ENCODE measurements at places on chromosomes 16 and 17.

DNA sequence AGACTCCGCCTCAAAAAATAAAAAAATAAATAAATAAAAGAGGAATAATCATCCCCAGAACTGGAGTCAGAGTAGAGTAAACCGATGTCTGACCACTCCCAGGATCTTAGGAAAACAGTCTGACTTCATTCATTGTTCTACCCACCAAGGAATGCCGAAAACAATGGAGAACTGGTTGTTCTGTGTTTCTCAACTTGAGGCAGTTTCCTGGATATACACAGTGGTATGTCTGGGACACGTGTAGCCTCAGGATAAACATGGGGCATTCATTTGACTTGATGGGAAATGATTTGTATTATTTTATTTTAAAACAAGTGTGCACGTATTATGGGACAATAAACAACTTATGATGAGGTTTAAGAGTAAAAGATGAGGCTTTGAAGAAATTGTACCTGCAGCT lies 32.8 kb upstream of the PAFAH1B1 start:
- no peak for DNase-seq

- DNase-seq, result no peak
Measured at GRCh38 chr17:58362368-58363014, 10.5 kb upstream of the SUPT4H1 start.

- DNase-seq, result no peak
Measured at GRCh38 chr16:67147437-67148140, 3.2 kb downstream of the B3GNT9 start.

DNA sequence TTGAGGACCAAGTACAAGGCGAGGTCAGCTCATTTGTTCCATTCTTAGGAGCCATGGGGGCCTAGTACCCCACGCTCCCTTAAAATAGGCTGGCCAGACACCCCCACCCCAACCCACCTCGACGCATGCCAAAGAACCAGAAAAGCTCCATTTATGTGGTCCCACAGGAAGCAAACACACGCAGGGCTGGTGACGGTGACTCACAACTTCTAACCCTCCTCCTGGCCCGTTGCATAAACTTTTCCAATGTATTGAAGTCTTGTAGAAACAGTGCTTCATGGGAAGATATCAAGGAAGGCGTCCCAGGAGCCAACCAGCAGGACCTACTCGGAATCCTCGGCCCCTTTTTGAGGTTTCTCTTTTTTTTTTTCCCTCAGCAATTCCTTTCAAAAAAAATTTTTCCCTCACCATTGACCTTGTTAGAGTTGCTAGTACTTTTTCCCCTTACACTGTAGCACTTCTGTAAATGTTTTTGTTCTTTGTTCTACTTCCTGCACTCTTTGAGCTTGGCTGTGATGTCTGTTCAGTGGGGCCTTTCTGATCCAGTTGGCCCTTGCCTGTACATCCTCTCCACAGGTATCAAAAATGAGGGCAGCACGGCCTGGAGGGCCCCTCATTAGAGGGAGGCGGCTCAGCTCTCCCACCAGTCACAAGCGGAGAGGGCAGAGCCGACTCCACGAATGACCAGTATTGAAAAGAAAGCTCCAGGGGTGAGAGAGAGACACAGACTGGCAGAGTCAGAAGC lies 208.3 kb downstream of the RGS9 start:
- no peak for DNase-seq

DNA sequence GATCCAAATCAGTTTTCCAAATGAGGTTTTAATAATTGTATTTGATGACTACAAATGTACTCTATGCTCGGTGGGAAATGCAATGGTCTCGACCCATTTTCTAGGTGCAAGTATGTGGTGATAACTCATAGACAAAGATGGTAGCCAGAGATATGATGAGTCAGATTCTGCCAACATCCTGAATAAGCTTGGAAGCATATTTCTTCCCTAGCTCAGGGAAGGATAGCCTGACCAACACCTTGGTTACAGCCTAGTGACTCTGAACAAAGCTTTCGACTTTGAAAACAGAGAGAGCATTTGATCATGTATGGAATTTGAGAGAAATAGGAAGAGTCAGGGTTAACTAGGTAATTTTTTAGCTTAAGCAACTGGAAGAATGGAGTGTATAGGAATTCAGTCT lies 128.3 kb upstream of the MYOCD start:
- no peak for DNase-seq

DNA sequence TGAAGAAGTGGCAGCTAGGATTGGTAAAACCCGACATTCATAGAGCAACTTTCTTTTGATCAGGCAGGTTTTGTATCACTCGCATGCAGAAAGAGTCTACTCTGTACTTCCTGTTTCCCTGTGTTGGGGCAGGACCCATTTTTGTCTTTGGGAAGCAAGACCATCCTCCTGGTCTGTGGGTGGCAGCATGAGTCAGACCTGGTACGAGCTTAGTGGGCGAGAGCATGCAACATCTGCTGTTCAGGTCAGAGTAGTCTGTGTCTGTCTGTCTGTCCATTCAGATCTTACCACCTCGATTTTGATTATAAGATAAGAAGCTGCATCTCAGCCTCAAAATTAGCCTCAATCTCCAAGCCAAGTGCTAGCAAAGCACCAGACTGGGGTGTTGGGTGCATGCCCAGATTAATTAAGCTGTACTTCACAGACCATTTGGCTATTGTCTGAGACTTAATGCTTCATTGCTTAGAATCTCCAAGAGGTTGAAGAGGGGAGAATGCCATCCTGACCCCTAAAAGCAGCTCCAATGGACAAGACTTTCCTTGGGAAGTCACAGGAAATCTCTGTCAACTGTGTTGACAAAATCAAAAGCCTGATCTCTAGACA lies 110.9 kb downstream of the XYLT1 start:
- peak; percentile 26 for DNase-seq

DNA sequence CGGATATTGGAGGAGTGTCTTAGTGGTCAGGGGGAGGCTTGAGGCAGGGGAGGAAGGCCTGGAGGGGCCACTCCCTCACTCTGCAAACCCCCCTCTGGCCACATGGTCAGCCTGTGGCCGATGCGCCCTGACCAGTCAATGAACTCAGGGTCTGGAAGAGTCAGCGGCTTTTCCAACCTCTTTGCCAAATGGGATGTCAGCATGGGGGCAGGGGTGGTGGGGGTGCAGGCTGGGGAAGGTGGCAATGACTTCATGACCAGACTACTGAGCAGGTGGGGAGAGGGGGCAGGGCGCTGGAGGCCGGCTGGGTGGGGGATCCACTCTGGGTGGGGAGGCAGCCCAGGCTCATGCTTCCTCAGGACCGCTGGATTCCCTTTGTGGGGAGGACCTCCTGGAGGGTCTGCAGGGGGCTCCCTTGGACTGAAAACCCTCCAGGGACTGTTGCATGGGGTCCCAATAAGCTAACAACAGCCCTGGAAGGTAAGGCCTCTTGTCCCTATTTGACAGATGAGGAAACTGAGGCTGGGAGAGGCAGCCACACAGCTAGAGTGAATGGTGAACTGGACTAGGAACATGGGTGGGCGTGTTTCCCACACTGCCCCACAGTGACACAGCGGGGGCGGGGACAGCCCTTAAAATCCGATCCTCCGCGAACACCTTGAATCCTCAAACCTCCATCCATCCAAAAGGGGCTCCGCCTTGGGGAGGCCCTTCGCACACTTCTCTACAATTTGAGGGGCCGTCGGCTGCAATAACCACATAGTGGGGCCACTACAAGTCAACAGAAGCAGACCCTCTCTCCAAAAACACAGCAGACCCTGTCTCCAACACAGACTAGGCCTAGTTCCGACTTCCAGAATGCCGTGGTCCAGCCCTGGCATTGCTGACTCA lies 81.0 kb upstream of the TOB1 start:
- no peak for DNase-seq

- DNase-seq, result no peak
Measured at GRCh38 chr17:70892527-70892926, 723.2 kb downstream of the KCNJ2 start.

- no peak for DNase-seq
Measured at GRCh38 chr17:37276475-37276874, 99.3 kb upstream of the C17orf78 start.

DNA sequence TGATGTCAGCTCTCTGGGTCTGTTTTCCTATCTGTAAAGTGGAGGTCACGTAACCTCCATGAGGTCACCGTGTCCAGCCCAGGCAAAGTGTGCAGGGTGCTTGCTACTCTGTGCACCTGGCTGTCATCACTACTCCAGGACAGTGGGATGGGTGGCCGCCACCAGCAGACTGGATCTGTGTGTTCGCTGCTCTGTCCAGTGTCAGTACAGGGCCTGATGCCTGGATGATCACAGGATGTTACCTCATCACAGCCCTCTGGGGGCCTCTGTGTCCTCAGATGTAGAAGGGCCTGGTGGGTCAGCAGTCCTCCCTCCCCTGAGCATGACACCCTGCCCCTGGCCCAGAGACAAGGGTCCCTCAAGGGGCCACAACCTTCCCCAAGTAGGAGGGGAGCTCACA lies 80.0 kb downstream of the KCNJ18 start:
- no peak for DNase-seq

DNA sequence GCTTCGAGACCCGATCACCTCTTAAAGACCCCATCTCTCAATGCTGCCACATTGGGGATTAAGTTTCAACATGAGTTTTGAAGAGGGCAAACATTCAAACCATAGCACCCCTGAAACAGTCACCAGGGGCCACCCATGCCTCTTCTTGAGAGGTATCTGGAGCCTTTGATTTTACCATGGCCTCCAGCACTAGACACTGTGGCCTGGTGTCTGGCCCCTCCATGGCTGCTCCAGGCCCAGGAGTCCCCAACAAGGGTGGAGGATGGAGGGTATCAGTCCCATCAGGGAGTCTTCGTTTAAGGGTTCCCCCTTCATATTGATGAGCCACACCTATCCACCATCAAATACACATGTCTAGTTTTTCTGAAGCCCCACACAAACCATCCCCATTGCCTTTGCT lies 66.5 kb upstream of the CDH5 start:
- no peak for DNase-seq

- DNase-seq, result no peak
Measured at GRCh38 chr16:17229766-17230165, 241.0 kb downstream of the XYLT1 start.

- DNase-seq, result peak; percentile 61
Measured at GRCh38 chr17:81867170-81867990, 3.8 kb downstream of the ARHGDIA start.

DNA sequence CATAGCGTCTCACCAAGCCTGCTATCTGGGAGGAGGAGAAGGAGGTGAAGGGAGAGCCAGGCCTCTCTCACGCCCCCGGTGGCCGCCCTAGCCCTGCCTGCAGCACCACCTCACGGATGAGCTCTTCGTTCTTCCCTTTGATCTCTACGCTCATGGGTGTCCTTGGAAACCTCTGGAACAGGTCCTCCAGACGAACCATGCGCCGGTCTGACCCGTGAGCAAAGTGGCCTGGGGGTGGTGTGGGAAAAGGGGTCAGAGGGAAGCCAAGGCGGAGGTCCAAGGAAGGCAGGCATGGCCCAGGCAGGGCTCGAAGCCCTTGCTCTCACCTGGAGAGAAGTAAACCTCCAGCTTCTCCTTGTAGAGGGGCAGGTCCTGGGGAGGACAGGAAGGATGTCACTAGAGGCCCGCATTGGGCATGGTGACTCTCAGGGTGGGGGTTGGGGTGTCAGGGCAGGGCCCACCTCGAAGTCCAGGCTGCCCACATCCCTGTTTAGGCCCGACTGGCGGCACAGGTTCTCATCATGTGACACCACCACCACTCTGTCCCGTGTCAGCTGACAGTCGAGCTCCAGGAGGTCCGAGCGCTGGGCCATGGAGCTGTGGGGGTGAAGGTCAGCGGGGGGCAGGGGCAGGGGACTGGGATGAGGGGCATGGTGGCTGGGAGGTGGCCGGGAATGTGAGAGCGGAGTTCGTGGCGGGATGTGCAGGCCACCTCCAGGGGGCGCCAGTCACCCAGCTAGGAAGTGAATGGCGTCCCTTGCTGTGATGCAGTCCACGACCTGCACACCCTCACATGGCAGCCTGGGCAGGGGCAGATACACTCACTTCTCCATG lies 923 bp downstream of the GDPD3 start:
- no peak for DNase-seq

GRCh38 chr16:19883296-19883965 lies 1.2 kb downstream of the GPRC5B start:
- DNase-seq, result no peak

GRCh38 chr16:16139806-16140205 lies 83.5 kb downstream of the ABCC6 start:
- DNase-seq, result no peak

DNA sequence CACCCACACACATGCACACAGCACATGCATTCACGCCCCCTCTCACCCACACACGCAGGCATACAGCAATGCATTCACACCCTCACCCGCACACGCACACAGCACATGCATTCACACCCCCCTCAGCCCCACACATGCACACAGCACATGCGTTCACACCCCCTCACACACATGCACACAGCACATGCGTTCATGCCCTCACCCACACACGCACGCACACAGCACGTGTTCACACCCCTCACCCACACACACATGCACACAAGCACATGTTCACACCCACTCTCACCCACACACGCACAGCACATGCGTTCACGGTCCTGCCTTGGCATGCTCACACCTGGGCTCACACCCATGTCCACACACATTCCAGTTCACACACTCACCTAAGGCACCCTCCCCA lies 64.2 kb downstream of the ENGASE start:
- no peak for DNase-seq

DNA sequence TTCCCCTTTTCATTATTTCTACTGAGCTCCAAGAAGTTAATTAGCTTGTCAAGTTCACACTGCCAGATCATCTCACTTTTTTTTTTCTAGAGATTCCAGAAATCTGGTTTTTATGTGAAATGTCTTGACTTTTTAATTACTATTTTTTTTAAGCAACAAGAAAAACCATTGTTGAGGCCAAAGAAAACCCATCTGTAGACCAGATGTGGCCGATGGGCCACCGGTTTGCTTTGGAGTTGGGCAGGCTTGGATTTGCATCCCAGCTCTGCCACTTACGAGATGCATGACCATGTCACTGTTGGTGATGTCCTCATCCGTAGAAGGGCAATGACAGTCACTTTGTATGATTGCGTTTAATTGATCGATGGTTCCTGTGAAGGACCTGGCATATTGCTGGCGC lies 34.2 kb upstream of the MRTFB start:
- no peak for DNase-seq

DNA sequence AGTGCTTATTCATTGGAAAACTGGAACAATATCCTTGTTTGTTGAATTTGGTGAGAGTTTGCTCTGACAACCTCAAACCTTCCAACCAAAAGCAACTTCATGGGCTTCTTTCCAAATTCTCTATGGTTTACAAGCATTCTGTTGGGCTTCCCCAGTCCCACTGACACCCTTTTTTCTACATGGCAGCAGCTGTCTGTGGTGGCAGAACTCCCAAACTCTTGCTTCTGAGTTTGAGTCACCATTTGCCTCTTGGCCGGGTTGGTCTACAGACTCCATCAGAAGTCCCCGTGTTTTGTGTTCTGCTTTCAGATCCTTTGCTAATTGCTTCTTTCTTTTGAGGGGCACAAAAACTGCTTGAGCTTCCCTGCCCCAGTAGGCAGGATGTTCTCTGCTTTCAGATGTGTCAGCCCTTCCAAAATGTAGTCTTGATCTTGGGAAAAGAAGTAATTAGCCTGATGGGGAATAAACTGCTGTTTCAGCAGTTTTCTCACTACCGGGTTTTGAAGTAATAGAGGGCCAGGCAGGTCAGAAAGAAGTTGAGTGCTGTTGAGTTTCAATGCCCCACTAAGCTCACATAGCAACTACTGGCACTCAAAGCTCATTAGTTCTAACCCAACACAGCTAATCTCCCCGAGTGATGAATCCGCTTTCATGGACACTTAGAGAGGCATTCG lies 80.7 kb downstream of the HS3ST3A1 start:
- DNase-seq, result no peak
